ENCODE measurements at places on chromosomes 1 and 21.

DNA sequence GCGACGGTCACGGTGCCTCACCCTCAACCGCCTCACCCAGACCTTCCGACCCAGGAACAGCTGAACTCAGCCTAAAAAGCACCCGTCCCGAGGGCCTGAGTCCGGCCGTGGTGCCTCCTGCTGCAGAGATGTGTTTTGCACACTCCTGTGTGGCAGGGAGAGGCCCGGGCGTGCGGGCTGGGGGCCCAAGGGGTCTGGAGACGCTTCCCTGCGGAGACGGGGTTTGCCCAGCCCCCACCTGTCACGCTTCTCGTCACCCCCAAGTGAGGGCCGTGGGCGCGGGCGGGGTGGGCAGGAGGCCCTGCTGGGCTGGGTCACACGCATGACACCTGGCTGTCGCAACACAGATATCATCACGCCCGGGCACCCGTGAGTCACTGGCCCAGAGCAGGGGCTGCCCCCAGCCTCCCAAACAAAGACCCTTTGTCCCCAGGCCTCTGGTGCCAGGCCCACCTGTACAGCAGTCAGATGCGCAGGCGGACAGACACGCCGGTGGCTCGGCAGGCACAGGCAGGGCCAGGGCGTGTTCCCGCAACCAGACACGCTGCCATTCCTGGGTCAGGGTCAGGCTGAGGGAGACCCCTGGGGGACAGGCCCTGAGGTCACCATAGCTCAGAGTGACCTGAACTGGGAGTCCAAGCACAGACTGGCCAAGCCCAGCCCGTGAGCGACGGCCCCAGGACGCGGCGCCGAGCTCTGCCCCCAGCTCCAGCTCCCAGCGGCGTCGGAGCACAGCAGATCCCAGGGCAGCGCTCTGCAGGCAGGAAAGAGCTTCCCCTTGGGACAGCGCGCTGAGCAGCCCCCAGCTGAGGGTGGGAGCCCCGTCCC lies 6.1 kb downstream of the B3GALT6 start:
- no peak for DNase-seq

DNA sequence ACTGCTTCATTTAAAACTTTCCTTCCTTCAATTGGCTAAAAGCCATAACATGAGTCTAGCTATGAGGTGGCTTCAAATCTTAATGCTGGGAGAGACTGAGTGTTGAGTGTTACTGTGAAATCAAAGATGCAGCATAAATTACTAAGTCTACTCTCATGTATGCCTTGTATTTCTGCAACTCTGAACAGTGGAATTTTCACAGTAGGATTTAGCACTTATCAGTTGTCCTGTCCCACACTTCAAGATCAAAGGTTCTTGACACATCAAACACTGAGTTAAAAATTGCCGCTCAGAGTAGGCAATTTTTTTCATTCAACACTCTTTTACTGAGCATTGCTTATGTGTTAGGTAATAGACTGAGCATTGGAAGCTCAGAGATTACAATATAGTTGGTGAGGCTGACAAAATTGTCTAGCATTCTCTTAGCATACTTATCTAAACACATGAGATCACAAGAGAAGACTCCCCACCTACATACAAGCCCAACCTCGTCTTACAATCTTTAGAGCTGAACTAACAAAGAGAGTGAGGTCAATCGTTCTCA lies 56.4 kb upstream of the ADORA3 start:
- DNase-seq: no peak

DNA sequence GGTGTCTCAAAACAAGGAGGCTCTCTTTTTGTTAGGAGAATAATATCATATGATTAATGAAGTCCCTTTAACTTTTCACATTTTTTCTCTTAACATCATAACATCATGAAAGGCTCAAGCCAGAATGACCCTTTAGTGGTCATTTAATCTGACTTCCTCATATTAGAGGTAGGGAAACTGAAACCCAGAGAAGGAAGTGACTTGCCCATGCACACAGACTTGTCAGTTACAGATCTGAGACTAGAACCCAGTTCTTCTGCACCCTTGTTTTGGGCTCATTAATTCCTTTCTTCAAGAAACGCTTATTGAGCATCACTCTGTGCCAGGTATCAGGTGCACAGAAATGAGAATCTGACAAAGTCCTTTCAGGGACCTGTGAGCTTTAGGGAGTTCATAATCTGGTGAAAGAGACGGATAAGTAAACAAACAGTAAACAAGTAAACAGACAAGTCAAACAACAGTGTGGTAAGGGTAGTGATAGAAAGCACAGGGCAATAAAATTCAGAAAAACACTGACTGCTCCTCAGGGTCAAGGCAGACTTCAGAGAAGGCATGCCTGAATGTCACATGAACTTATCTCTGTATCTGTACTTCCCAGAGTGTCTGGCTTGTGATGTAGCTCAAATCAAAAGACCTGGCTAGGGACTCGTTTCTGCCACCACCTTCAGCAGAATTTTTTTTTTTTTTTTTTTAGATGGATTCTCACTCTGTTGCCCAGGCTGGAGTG lies 38.3 kb upstream of the OSBPL9 start:
- DNase-seq: peak; percentile 49

DNA sequence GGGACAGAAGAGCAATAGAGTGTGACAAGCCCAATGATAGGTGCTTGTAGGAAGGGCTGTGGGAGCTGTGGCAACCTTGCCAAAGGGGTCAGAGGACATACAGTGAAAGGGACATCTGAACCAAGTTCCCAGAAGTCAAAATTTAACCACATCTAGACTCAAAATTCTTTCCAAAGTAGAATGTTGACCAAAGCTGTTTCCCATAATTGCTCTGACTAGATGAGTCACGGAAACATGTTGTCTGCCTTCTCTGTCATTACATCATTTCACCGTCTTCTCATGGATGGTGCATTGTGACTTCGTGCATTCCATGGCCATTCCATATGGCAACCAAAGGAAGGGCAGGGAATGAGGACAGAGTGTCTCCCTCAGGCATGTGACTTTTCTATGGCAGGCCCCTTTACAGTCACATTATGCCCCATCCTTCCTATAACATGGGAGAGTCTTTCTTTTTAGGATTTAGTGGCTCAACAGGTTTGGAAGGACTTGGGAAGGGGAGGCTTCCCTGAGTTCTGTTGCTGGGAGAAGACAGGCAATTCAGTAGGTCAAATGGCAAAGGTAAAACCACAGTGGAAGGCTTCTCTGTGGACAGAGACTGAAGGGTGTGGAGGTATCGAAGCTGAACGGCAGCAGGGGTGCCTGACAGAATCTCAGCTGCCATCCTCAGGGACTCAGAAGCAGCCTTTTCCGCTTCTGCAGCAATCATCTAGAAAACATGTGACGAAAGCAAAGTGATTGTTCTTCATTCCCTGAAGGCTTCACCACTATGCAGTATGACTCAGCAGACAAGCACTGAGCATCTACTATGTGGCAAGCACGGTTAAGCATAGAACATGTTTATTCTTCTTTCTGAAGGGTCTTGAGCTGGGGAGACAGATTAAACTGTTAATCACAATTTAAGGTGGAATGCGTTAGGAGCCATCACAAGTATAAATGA lies 24.7 kb downstream of the NPHS2 start:
- DNase-seq: no peak

DNA sequence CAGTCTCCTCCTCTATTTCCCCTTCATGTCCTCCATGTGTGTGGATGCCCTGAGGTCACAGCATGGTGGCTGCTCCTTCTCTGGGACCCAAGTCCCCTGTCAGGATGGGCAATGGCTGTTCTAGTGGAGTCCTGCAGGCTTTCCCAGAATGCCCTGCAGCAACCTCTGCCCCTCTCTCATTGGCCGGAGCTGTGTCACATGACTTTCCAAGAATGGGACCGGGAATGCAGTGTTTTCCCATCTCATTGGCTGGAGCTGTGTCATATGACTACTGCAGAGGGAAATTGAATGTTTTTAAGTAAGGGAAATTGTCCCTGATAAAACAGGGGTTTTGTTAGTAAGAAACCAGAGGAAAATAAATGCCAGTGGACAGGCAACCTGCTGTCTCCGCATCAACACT lies 365.9 kb downstream of the PTPRU start:
- DNase-seq: no peak

GRCh38 chr1:242187816-242188215 lies 188.9 kb upstream of the MAP1LC3C start:
- DNase-seq: no peak

DNA sequence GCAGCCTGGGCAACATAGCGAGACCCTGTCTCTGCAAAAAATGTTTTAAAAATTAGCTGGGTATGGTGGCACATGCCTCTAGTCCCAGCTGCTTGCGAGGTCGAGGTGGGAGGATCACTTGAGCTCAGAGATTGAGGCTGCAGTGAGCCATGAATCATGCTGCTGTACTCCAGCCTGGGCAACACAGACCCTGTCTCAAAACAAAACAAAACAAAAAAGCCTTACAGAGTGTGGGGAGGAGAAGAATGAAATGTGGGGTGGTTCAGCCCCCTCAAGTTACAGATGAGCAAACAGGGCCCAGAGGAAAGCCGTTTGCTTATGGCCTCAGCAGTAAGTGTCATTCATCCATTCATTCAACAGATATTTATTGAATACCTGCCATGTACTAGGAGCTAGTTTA lies 40.7 kb downstream of the RPS6KA1 start:
- DNase-seq: no peak

DNA sequence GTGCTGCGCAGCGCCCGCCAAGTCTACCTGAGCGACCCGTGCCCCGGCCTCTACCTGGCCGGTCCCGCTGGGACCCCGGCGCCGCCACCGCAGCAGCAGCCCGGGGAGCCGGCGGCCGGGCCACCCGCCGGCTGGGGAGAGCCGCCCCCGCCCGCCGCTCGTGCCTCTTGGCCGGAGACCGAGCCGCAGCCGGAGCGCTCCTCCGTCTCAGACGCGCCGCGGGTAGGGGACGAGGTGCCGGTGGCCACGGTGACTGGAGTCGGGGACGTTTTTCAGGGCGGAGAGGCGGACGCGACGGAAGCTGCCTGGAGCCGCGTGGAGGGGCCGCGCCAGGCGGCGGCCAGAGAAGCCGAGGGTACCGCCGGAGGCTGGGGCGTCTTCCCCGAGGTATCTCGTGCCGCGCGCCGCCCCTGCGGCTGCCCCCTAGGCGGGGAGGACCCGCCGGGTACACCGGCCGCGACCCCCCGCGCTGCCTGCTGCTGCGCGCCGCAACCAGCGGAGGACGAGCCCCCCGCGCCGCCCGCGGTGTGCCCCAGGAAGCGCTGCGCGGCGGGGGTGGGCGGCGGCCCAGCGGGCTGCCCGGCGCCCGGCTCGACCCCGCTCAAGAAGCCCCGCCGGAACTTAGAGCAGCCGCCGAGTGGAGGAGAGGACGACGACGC lies 646 bp downstream of the IER5 start:
- no peak for DNase-seq

DNA sequence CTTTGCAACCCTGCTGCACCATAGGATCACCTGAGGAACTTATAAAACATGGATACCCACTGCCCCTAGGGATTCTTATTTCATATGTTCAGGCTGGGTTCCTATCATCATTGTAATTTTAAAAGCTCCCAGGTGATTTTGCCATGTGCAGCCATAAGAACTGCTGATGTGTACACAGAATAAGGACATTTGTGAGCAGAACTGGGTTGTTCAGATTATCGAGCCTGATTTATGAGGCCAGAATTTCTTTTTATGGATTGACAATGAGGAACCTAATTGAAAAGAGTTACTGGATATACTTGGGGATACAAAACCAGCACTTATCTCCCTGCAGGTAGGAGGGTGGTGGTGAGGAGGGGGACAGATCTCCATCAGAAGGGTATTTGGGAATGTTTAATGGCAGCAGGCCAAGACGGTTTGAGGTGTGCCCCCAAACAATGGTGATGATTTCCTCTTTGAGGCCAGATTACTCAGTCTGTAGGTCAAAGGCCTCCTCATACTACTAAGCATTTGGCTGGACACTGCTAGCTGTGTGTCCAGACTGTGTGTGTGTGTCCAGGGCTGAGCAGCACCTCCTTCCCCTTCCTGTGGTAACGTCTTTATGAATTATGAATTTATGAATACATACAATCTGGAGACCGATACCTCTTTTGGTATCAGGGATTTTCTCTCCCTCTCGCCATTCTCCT lies 18.9 kb downstream of the NOS1AP start:
- DNase-seq: no peak

DNA sequence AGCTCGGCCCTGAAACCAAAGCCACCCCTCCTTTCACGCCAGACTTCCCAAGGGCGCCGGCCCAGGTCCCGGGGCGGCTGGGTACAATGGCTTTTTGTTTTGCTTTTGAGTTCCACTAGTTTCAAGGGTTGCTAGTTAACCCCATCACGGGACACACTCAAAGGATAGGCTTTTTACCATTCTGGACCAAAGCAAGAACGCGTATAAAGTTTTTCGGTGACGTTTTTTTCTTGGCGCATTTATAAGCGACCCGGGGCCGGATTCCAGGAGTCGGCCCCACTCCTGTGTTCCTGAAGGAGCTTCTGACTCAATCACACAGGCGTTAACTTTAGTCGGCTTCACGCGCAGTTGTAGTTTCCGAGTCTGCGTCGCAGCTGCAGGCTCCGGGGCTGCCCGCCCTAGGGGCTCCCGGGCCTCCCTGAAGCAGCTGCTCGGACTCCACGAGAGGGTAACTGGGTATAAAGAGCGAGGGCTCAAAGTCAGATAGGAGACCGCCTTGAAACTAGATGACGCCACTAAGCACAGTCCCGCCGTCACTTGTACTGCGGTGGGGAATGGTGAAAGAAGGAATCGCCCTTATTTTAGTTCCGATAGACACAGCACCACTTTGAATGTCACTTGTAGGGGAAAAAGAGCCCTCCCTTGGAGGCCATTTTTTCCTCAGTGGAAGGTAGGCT lies 707 bp upstream of the KLHL21 start:
- DNase-seq: peak; percentile 91

DNA sequence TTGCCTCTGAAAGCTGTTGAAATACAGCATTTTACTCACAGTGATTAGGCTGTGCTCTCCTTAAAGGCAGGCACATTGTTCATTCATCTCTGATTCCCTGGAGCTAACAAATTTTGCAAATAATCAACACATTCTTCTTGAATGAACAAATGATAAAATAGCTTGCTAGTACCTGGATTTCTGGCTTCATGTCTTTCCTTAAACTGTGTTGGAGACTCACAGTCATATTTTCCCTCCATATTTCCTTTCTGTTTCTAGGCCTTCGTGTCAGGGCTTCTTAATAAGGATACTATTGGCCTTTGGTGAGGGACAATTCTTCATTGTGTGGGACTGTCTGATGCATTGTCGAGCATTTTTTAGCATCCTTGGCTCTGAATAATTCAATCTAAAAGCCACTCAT lies 9.7 kb downstream of the HSD11B1 start:
- peak; percentile 93 for DNase-seq

GRCh38 chr21:26471099-26471471 lies 102.0 kb downstream of the CYYR1 start:
- DNase-seq: no peak

- peak; percentile 49 for DNase-seq
These were observed 597 bp downstream of the PKN2 start for GRCh38 chr1:88684482-88685258.

- DNase-seq: no peak
These were observed 54.0 kb upstream of the COL11A1 start for GRCh38 chr1:103162360-103162759.

DNA sequence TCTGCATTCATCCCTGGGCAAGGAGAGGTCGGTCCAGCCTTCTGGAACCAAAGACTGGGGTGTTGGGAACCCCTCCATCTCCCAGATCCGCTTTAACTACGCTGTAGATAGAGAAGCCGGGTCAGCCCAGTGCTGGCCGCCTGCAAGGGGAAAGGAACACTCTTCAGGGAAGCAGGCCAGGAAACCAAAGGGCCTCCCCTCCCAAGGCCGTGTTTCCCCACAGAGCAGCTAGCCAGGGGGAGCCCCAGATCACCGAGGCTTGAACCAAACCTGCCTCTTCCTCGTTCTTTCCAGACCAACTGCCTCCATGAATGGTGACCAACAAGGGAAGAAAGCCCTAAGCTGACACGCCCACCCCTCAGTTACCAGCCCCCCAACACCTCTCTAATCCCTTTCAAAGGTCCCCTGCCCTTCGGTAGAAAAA lies 1.2 kb upstream of the CHD5 start:
- DNase-seq: no peak

GRCh38 chr1:26744075-26744959 lies 43.4 kb upstream of the PIGV start:
- DNase-seq: peak; percentile 90
